ENCODE measurements at places on chromosomes 3 and 15.

- DNase-seq, result peak; percentile 75
Observed at GRCh38 chr15:84878504-84878903, 6.0 kb upstream of the SLC28A1 start.

DNA sequence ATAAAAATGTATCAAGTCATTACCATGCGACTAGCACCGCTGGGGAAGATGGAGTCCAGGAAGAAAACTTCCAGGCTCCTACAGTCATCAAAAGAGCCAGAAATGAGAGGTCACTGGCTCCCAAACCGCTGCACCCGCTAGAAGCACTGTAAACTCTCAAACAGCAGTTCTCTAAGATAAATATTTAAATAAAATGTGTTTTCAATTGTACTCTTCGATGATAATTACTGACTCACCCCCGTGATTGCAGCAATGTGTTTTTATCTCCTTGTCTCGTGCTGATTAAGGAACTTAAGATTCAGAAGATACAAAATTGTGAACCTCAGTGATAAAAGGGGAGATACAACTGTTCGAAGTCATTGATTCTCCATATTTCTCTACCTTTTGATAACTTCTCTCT lies 45.8 kb upstream of the FOXP1 start:
- peak; percentile 70 for DNase-seq

GRCh38 chr3:45218578-45219390 lies 7.3 kb downstream of the TMEM158 start:
- DNase-seq, result peak; percentile 60

- DNase-seq, result no peak
Observed at GRCh38 chr3:187722206-187722612, 19.9 kb upstream of the RTP2 start.

- no peak for DNase-seq
Observed at GRCh38 chr3:111902534-111902933, 43.5 kb downstream of the PHLDB2 start.

GRCh38 chr15:41304149-41304770 lies 28.1 kb downstream of the OIP5 start:
- no peak for DNase-seq

DNA sequence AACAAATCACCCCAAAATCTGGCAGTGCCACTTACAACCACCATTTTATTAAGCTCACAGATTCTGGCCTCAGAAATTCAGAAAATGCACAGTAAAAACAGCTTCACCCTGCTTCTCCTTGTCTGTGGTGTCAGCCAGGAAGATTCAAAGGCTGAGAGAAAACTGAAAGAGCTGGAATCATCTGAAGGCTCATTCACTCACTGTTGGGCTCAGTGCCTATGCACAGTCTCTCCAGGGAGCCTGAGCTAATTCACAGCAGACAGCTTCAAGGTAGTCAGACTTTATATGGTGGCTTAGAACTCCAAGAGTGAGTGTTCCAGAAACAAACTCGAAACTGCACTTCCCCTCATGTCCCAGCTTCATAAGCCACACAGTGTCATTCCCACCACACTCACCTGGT lies 16.5 kb upstream of the PLOD2 start:
- DNase-seq, result no peak

DNA sequence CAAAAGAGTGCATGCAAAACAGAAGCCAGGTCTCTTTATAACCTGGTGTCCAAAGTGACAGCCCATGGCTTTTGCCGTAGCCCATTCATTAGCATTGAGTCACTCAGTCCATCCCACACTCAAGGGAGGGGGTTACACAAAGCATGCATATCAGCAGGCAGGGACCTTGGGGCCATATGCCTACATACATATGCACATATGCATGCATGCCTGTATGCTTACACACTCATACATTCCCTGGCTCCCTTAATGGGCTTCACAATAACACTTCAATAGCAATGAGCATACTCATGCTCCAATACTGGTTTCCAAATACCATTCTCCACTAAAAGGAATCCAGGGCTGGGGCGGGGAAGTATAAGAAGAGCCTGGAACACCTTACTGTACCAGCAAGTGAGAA lies 22.0 kb downstream of the TRPM1 start:
- DNase-seq, result no peak

DNA sequence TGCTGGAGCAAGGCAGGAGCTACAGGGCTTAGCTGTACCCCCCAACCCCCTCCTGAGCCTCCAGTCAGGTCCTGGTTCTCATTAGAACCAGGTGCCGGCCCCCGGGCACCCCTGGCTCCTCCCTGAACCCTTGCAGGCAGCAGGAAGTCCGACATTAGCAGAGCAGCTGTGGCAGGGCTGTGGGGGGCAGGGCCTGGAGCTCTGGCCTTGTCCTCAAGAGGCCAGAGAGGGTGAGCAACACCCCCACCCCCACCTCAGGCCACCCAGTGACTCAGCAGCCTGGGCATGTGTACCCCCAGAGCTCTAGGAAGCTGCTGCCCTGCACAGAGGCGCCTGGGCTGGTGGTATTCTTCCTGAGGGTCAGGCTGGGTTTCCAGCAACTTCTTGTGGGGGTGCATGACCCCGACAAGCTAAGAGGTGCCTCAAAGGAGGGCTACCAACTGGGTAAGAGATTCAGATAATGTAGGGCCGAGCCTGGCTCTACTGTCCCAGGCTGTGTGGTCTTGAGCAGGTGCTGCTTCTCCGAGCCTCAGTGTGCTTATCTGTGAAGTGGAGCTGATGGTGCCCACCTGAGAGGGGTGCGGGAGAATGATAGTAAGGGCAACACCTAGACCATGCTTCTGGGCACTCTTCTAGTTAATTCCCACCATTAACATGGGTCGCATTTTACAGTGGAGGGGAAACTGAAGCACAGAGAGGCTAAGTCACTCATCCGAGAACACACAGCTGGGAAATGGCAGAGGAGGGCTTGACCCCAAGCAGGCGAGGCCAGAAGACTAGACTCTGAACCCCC lies 16.0 kb downstream of the H1-8 start:
- peak; percentile 84 for DNase-seq

GRCh38 chr15:78917888-78918287 lies 27.0 kb downstream of the CTSH start:
- no peak for DNase-seq

DNA sequence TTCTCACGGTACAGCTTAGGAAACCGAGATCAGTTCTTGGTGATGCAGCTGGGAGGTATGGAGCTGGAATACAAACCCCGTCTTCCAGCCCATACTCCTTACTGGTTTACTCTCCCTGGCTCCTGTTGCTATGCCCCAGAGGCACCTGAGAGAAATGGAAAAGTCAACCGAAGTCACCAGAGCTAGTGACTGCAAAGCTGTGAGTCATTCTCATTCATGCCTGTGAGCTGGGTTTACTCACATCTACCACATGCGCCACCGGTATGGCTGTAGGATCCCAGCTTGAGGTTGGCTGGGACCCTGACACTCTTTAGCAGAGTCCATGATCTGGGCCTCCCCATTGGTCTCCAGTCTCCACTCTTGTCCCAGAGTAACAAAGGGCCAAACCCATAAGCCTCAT lies 111.5 kb upstream of the ETV5 start:
- no peak for DNase-seq
